Esophagus mucosa (tissue), 1 donor: ENCODE measurements at places on chromosomes 1 and 21. TPM values are rescaled to one million over a fixed set of nuclear protein-coding genes. Genes with fewer than 3 reads are reported as not detected.

Gene KCNJ9
- total RNA-seq, result not detected

Gene OR2AK2
- not detected for total RNA-seq

Gene RGS13
- total RNA-seq, result not detected

Gene FASLG
- total RNA-seq, result not detected

Gene LCE1C
- total RNA-seq, result 1.00 TPM
